ENCODE measurements at places on chromosomes 5 and 9.

- DNase-seq, result no peak
Observed at GRCh38 chr9:135485832-135486231, 6.2 kb downstream of the PPP1R26 start.

DNA sequence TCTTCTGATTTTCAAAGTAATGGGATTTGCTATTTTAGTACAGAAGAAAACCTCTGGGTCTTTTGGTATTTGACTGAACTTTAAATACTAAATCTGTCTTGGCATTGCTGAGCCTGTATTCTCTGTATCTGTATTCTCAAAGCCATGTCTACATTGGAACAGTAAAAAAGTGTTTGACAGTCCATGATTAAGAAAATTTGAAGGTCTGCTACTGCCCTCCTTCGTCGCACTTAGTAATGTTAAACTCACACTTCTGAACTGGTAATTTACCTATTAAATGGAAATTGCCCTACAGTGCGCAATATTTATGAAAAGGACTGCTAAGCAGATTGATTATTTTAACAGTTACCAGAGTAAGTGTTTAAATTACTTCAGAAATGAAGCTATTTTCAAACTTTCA lies 165.7 kb upstream of the SMC2 start:
- DNase-seq, result no peak

DNA sequence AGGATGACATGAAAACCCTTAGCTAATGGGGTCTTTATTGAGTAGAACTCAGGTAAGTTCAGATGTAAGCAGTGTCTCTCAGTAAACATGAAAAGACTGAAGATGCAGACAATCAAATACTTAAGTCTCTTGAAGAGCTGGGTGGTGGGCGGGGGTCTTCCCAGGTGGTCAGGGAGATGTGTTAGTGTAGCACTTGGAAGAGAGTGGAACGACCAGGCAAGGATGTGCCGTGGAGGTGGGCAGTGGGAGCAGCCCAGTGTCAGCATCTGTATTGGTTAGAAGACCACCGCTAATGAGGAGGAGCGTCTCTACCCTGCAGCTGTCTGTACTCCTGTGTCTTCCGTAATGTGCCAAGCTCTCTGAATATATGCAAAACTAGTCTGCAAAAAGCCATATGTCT lies 4.4 kb downstream of the S1PR3 start:
- DNase-seq, result no peak

DNA sequence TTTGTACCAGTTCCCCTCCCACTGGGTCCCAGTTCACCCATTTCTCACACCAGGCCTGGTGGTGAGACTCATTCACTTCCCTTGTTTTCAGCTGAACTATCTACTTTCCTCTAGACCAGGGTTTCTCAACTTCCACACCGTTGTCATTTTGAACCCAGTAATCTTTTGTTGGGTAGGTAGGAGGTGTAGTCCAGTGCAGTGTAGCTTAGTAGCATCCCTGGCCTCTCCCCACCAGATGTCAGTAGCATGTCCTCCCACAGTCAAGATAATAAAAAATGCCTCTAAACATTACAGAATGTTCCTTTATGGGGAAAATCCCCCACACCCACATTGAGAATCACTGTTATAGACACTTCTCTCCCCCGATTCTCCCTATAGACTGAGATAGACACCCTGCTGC lies 299.1 kb downstream of the EPB41L4A start:
- DNase-seq, result no peak

GRCh38 chr9:112605518-112605917 lies 112.4 kb downstream of the INIP start:
- no peak for DNase-seq

- no peak for DNase-seq
Observed at GRCh38 chr5:127514816-127515215, 2.6 kb upstream of the PRRC1 start.

Data from NCI-H1417 treated with DMSO at 0.1 percent for 48 hours (cell line).